Erythroblast (primary cell): ENCODE measurements at places on chromosomes 4 and X.

GRCh38 chr4:32689518-32689917 lies 1969.3 kb downstream of the PCDH7 start:
- no peak for DNase-seq

DNA sequence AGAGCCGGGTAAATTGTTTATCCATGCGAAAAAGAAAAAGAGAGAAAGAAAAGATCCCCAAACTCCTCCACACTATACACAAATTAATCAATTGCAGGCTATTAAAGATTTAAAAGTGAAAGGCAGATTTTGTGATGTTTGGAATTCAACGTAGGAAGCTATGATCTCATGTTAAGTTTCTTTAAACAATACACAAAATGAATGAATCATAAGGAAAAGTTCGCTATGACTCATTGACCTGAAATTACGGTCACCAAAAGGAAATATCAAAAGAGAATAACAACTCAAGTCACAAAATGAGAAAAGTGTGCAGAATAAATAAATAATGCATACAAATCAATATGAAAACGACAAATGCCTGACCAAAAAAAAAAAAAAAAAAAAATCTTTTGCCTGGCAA lies 28.6 kb downstream of the CLNK start:
- no peak for DNase-seq

DNA sequence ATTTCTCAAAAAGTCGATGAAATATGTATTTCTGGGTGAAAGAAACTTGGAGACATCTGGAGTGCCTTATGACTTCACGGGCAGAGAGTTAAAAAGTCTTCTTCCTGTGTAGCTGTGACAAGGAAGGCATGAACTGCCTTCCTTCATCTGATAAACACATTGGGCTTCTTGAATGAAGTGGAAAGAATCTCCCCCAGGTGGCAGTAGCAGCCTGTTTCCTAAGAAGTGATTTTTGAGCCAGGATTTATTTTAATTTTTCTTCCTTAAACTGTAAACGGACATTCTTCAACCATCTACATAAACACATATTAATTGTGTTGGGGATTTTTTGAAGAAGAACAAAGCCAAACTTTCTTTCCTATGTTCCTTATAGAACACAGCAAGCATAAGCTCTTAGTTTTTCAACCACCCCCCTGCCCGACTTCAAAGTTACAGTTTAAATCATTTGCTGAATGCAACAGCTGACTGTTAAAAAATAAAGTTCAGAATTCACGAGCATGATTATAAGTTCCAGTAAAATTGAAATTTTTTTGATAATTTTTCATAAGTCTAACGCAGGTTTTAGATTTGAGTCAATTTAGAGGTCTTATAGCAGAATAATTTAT lies 980 bp upstream of the GIMD1 start:
- DNase-seq = peak; percentile 67

- DNase-seq = no peak
Observed at GRCh38 chrX:5771441-5771840, 457.2 kb downstream of the NLGN4X start.

DNA sequence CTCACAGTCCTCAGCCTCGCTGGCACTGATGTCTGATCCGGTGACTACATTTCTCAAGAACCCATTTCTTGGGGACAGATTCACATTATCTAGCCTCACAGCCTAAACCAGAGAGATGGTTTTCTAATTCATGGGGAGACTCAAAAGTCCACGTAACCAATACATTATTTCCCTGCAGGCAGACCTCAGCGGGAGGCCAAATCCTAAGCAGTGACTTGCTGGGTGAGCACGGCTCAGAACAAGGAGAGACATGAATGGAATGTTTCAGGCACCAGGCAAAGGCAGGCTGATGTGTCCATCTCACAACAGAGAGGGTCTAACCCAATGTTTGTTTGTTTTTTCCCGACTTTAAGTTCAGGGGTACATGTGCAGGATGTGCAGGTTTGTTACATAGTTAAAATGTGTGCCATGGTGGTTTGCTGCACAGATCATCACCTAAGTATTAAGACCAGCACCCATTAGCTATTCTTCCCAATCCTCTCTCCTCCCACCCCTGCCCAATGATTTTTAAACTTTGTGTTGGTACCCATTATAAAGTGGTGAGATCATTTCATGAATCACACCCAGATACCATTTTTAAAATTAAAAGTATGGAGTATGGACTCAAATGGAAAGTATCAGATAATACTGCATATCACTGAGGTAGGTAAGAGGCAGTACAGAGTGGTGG lies 53.3 kb downstream of the SCD5 start:
- DNase-seq = no peak

DNA sequence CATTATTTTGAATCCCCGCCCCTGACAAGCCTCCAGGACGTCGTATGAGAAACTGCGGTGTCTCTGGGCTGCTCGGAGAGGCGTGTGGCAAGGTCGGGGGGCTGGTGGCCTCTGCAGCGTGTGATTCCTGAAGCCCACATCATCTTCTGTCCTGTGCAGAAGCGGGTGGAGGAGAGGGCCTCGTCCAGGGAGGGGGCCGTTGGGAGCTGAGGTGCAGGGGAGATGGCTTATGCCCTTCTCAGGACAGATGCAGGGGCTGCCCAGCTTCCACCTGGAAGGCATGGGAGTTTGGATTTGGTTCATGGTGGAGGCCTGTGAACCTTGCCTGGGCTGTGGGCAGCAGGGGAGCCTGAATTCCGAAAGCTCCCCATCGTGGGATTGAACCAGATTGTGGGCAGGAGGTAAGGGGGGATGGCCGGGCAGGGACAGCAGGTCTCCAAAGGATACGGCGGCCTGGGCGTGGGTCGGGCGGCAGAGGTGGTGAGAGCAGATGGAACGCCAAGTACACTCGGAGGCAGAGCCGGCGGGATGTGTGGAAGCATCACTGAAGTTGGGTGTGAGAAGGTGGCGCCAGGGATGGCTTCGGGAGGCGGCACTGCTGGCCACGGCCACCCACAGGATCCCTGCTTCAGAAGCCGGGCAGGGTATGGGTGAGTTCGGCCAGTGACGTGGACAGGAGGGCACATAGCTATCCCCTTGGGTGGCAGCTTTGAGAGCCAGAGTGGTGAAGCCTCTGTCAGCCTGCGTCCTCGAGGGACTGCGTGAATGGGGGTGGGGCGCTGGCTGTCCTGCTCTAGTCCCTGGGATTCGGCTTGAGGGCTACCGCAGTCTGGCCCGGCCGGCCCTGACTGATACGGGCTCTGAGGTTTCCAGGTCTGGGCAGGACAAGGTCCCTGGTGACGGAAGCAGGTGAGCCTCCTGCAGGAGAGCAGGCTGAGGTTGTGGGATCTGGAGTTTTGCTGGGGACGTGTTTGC lies 76.3 kb upstream of the ADRA2C start:
- no peak for DNase-seq

DNA sequence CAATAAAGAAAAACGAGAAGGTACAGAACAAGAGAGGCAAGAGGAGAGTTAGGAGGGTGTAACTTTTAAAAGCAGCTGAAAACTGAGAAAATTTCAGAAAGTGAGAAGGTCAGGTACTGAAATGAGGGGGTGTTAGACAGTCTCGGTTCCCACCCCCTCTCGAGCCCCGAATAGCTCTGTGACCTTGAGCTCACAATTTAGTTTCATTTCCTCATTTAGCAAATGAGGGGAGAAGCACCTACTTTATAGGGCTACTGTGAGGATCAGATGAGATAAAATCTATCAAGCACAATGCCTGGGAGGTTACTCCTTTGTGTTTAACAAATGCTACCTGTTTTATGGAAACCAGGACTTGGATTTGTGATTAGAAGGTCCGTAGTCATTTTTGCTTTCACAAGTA lies 4.9 kb downstream of the UGT8 start:
- no peak for DNase-seq

DNA sequence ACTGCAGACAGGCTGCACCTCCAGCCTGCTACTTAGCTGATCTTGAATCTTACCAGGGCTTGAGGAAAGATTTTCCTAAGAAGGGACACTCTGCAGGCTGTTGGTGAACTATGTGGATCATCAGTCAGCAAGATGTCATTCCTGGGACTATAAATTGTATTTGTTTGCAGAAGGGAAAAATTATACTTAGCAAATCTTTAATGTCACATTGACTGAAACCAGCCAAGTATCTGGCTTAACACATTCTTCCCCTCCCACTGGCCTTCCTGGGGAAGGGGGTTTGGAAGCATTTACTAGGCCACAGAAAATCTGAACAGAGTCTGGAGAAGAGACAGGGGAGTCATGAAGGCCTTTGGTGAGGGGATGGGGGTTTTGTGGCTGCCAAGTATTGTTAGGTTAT lies 156.7 kb upstream of the EOLA2 start:
- no peak for DNase-seq

DNA sequence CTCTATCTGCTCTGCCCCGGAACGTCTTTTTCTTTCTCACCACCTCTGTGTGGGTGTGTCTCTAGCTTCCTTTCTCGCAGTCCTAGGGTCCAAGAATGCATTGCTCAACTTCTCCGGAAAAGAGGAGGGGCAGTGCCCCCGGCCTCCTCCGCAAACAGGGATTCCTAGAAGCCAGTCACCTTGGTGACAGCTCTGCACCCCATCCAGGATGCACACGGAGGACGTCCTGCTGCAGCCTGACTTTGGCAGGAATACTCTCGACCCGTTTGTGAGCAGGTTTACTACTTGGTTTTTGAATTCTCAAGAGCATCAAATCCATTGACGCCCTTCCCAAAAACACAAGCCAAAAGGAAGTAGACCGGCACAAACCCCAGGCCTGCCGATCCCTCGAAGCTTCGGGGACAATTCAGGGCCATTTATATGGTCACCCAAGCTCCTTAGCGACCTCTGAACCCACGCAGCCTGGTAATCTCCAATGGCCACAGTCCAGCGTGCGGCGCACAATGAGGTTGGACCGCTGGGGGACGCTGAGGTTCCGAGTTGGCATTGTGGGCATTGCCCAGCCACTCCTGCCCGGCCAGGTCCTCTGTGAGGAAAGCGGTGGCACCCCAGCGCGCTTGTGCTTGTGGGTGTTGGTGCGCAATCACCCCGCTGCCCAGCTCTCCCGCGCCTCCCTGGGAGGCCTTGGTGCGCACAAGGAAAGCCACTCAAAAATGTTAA lies 9.8 kb downstream of the NKX3-2 start:
- no peak for DNase-seq

DNA sequence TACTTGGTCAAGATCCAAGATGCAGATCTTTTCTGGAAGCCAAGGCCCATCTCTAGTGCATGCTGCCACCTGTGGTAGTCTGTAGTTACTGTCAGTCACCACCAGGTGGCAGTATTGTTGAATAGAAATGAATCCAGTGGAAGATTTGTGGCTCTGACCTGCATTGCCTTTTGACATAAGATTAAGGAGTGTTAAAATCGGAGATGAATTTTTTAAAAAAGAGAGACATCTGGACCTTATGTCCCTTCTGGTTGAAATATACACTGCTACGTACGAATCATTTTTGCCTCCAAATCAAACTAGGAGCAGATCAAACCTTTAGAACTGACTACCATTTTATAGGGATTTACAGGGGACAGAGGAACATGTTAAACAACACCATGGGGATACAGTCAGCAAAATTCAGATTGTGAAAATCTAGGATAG lies 46.9 kb upstream of the RHOH start:
- DNase-seq = peak; percentile 78

- DNase-seq = no peak
Observed at GRCh38 chr4:41538017-41538733, at the start of gene LIMCH1. LIMCH1 (plus strand) TSS chr4:41538157; CDS start chr4:41605996, 67,839 bp downstream.

DNA sequence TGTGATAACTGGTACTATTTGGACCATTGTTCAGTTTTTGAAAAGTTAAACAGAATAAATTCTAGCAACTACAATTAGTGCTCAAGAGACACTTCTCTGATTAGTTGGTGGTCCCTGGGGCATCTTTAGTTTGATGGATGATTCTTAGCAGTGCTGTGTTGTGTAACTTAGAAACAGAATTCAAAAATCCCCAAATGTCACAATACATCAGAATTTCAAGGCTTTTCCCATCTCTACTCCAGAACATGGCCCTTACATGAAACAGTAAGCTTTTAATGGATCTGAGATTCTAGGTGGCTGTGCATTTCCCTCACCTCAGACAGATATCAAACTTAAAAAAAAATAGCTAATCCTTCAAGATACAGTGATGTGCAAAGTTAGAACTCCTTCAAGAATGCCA lies 104.4 kb upstream of the CXCL13 start:
- DNase-seq = no peak

DNA sequence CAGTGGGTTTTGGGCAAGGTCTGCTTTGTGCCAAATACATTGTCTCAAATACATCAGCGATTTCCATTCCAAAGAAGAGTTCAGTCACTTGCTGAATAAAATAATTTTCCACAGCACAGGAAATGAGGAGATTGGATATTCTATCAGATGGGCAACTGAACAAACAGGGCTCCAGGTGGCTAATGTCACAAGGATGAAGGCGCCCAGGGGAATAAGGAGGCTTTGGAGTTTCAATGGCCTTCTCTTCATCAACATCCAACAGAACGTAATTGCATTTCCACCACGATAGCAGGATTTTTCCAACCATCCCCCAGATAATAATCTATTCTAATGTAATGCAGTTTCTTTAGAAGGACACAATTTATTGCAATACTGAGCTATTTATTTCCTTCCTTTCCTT lies 104.7 kb upstream of the KLHL13 start:
- DNase-seq = no peak

DNA sequence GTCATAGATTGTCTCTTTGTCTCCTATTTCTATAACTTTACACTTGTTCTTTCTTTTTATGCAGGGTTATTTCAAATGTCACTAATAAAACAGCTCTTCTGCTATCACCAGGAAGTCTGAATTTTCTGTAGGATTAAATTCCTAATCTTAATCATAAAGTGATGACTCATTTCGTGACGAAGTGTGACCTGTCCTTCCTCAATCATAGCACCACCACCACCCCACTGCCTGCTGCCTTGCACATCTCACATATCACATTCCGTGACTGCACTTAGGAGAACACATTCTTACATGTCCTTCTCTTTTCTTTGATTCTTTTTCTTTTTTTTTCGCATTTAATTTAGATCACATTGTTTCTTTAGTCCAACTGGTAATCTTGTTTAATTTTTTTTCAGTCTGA lies 57.7 kb upstream of the UGT2B7 start:
- DNase-seq = no peak

- no peak for DNase-seq
Observed at GRCh38 chr4:6403400-6403685, 69.1 kb downstream of the PPP2R2C start.

- no peak for DNase-seq
Observed at GRCh38 chrX:35847736-35848135, 49.6 kb downstream of the MAGEB16 start.

DNA sequence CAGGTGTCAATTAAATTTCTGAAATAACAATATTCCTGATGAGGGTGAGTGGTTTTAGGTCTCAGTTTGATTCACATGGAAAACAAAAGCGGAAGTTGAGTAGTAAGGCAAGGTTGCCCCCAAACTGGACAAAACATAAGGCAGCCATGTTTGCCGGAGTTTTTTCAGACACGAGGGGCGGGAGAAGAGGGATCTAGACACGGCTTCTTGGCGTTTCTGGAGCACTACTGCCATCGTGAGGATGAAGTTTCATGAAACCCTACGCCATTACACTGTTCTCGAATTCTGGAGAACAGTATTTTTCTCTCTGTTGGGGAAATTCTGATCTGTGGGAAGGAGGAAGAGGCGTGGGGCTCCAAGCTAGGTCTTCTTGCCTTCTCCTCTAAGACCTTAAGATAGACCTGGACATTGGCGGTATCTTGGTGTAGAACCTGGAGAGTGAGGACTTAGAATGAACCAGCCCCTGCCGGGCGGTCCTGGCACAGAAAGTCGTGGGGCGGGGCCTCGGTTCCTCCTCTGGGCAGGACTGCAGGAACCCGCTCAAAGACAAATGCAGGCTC lies 160.3 kb downstream of the OR13H1 start:
- DNase-seq = no peak
